Stimulated activated naive CD8-positive, alpha-beta T cell treated with anti-CD3 and anti-CD28 coated beads, Interleukin-15, amount 100 ng/mL, for 72 hours (primary cell): ENCODE measurements at places on chromosomes 6 and 20.

DNA sequence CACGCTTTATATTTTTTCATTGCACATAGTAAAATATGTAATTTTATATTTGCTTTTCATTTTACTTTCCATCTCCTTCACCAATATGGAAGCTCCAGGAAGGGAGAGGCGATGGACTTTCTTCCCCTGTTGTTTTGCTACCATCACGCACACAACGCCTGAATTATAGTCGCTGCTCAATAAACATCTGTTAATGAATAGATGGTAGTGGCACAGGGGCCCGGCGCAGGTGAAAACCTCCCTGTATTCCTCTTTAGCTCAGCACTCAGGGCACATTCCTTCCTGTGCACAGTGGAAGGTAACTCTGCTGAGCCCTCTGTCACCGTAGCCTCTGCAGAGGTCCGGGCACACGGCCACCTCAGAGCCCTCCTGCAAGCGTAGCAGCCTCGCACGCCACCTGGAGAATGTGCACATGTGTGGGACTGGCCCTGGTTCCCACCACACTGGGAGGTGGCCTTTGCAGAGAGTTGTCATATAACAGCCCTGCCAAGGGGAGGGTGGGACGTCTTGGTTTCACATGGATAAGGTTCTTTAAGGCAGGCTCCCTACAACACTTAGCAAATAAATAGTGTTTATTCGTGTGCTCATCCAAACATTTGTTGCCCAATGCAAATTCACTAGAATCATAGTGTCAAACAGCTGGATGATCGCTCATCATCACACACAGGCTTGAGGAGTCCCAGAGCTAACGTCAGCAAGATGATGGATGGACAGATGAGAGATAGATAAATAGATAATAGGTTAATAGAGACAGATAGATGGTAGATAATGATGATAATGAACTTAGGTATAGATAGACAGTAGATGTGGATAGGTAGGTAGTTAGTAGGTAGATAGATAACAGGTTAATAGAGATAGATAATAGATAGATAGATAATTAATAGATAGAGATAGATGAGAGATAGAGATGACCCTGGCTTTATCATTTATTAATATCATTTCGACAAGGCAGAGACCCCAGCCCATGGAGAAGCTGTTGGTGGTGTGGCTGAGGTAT, 32.3 kb upstream of the AFDN start:
- DNase-seq = no peak

- no peak for DNase-seq
These were observed 14.8 kb downstream of the ADGRF1 start for GRCh38 chr6:47027315-47027714.

GRCh38 chr20:3557237-3557785, 86.5 kb downstream of the ATRN start:
- no peak for DNase-seq

DNA sequence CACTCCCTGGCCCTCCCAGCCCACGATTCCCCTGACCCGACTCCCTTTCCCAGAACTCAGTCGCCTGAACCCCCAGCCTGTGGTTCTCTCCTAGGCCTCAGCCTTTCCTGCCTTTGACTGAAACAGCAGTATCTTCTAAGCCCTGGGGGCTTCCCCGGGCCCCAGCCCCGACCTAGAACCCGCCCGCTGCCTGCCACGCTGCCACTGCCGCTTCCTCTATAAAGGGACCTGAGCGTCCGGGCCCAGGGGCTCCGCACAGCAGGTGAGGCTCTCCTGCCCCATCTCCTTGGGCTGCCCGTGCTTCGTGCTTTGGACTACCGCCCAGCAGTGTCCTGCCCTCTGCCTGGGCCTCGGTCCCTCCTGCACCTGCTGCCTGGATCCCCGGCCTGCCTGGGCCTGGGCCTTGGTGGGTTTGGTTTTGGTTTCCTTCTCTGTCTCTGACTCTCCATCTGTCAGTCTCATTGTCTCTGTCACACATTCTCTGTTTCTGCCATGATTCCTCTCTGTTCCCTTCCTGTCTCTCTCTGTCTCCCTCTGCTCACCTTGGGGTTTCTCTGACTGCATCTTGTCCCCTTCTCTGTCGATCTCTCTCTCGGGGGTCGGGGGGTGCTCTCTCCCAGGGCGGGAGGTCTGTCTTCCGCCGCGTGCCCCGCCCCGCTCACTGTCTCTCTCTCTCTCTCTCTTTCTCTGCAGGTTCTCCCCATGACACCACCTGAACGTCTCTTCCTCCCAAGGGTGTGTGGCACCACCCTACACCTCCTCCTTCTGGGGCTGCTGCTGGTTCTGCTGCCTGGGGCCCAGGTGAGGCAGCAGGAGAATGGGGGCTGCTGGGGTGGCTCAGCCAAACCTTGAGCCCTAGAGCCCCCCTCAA, at the start of gene LTA:
LTA (plus strand) TSS at position 249 of the 871 bp plus-strand sequence; CDS start at position 703, 454 bp downstream.
- DNase-seq = peak; percentile 84

DNA sequence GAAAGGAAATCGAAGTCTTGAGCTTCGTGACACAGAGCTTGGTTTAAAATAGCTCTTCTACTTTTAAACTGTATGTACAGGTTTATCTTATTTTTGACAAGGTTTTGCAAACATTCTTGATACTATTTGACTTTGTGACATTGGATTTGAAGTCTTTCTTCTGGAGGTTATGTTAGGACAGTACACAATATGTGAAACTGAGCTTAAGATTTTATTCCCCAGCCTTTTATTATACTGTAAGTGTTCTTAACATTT, 95.2 kb upstream of the BTBD3 start:
- no peak for DNase-seq

DNA sequence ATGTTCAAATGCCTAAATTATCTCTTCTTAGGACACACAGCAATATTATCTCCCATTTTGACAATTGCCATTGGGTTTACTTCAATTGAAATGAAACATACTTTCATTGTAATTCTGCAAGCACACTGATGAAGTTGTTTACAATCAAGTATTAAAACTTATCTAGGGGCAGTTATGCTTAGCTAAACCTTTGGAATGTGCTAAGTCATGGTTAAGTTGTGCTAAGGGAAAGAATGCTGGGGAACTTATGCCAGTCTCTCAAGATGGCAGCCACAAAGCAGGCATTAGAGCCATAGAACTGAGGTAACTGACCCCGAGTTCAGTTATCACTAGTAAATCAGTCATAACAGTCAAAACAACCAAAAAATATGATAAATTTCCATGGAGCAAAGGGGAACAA, 59.1 kb upstream of the NT5E start:
- no peak for DNase-seq

GRCh38 chr6:25694366-25694765, 42.4 kb downstream of the SCGN start:
- DNase-seq = no peak

- no peak for DNase-seq
These were observed 63.6 kb upstream of the TRAF3IP2 start for GRCh38 chr6:111669326-111669725.

GRCh38 chr20:40860487-40860902, 168.1 kb upstream of the TOP1 start:
- DNase-seq = no peak

GRCh38 chr6:1832844-1833787, 223.4 kb downstream of the FOXC1 start:
- no peak for DNase-seq

- no peak for DNase-seq
These were observed 218.5 kb downstream of the LY86 start for GRCh38 chr6:6806844-6807518.

DNA sequence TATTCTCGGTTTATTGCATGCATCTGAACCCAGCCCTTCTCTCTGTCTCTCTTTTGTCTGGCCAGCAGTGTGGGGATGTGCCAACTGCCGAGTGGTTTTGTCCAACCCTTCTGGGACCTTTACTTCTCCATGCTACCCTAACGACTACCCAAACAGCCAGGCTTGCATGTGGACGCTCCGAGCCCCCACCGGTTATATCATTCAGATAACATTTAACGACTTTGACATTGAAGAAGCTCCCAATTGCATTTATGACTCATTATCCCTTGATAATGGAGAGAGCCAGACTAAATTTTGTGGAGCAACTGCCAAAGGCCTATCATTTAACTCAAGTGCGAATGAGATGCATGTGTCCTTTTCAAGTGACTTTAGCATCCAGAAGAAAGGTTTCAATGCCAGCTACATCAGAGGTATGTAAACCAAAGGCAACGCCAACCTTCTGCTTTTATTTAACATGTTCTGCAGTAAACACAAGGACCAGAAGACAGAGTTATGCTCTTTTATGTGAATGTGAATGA, 65.8 kb downstream of the ADGRG6 start:
- DNase-seq = no peak

DNA sequence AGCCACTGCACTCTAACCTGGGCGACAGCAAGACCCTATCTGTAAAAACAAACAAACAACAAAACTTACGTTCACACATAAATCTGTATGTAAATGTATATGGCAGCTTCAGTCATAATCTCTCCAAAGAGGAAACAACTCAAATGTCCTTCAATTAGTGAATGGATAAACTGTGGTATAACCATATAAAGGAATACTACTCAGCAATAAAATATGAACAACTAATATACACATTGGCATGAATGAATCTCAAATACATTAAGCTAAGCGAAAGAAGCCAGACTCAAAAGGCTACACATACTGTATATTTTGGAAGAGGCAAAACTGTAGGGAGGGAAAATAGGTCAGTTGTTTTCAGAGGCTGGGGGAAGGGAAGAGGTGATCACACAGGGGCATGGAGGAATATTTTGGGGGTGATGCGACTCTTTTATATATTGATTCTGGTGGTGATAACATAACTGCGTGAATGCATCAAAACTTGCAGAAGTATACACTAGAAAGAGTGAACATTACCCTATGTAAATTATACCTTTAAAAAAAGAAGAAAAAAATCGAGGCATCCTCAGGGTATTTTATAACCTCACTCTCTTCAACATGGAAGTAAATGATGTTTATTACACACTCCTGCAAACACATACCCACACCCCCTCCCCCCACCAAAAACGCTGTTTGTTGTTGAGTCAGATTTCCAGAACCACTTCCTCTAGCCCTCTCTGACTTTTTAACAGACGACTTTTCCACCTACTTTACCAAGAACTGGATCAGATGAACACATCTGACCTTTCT, 115.2 kb upstream of the RNF24 start:
- DNase-seq = peak; percentile 55

GRCh38 chr20:32204205-32205109, 3.1 kb downstream of the PLAGL2 start:
- DNase-seq = peak; percentile 76

DNA sequence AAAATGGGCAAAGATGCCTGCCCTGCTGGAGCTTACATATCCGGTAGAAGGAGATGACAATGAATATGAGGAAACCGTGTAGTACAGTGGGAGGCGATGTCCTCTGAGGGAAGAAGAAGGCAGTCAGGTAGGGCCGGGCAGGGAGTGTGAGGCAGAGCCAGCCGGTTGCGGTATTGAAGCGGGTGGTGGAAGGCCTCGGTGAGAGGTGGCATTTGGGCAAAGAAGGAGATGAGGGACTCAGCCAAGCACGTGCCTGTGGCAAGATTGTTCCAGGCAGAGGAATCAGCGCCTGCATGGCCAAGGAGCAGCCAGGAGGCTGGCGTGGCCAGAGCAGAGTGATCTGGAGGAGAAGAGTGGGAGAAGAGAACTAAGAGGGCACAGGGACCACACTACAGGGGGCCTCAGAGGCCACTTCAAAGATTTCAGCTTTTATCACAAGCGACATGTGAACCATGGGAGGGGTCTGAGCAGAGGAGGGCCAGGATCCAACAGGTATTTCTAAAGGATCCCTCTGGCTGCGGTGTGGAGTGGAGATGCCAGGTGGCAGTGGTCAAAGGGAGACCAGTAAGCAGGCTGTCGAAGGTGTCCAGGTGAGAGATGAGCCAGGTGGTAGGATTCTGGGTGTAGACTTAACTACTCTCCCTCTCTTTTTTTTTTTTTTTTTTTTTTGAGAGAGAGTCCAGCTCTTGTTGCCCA, 13.8 kb downstream of the MDFI start:
- no peak for DNase-seq

GRCh38 chr6:83113258-83113657, 45.8 kb downstream of the DOP1A start:
- no peak for DNase-seq

DNA sequence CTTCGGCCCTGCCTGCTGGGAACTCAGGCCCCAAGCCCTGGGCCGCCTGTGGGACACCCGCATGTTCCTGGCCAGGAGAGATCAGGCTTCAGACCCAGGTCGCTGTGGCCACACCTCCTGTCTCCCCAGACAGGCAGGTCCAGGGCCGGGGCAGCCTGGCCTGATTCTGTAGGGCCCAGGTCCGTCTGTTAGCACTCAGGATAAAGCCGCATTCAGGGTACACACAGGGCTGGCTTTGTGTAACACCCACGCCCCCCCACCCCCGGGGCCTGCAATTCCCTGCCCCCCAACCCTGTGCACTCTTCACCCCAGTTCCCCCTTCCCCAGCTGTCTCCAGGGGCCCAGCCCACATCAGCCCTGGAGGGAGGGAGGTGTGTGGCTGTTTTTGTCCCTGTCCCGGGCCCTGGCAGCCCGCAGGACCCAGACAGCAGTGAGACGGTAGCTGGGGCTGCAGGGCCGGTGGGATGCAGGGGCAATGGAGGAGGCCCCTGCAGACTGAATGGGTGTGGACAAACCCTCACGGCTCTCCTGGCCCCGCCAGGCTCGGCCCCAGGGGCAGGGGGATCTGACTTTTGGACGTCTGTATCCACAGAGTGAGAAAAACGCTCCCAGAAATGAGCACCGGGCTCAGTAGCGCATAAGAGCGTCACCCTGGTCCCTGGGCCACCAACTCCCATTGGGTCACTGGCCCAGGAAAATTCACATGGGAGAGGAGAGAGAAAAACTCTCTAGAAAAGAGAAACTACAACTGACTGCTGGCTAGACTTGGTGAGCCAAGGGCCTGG, 42.4 kb upstream of the ZBP1 start:
- DNase-seq = no peak

DNA sequence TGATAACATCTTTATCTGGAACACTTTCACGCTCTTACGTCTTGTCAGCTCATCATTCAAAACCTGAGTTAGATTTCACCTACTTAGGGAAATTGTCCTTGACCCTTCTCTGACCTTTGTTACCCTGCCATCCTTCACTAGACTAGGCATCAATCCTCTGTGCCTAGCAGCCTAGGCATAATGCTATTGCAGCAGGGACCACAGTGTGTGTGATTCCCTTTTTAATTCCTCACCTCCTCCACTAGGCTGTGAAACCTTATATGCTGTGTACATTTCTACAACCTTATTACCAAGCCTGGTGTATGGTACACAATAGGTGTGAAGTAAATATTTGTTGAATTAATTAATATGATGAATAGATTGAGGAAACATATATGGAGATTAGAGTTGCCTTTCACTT, 66.7 kb upstream of the DEFB112 start:
- DNase-seq = no peak

GRCh38 chr20:2750491-2751251, 49.8 kb downstream of the CPXM1 start:
- no peak for DNase-seq
